Progenitor cell of endocrine pancreas (in vitro differentiated cells): ENCODE measurements at places on chromosomes 3 and 15. TPM values are rescaled to one million over a fixed set of nuclear protein-coding genes. Genes with fewer than 3 reads are reported as not detected.

FGF12 gene
- total RNA-seq, result 5.0 and 6.1 TPM in 2 replicates

ONECUT1 gene
- total RNA-seq, result 304 and 341 TPM in 2 replicates

LTK gene
- total RNA-seq, result 0.55 and 1.2 TPM in 2 replicates

GOLGA8T gene
- not detected in 2 replicates for total RNA-seq

NR2E3 gene
- total RNA-seq, result 0.47 TPM in 1 of 2 replicates, not detected in the other

DAZL gene
- total RNA-seq, result not detected in 2 replicates

IL17RB gene
- total RNA-seq, result 10.9 and 11.1 TPM in 2 replicates

NMNAT3 gene
- 3.5 and 4.5 TPM in 2 replicates for total RNA-seq

CHRFAM7A gene
- 0.96 and 1.1 TPM in 2 replicates for total RNA-seq

KBTBD8 gene
- total RNA-seq, result 5.8 and 6.1 TPM in 2 replicates

TBC1D5 gene
- total RNA-seq, result 51.8 and 55.6 TPM in 2 replicates

NPAP1 gene
- 0.65 and 0.67 TPM in 2 replicates for total RNA-seq

RAMAC gene
- 32.8 and 33.3 TPM in 2 replicates for total RNA-seq

ZNF385D gene
- 0.10 and 0.47 TPM in 2 replicates for total RNA-seq

PCCB gene
- total RNA-seq, result 37.4 and 44.2 TPM in 2 replicates

GOLGA6D gene
- total RNA-seq, result 0.13 TPM in 1 of 2 replicates, not detected in the other

ERC2 gene
- 32.5 and 34.8 TPM in 2 replicates for total RNA-seq

KLHL6 gene
- total RNA-seq, result 0.12 TPM in 1 of 2 replicates, not detected in the other

DCBLD2 gene
- 85.5 and 86.8 TPM in 2 replicates for total RNA-seq

GOLGA8O gene
- 0.31 TPM in 1 of 2 replicates, not detected in the other for total RNA-seq

SHISA5 gene
- 157 and 162 TPM in 2 replicates for total RNA-seq

ACOX2 gene
- total RNA-seq, result 11.7 and 12.8 TPM in 2 replicates

CADPS gene
- 145 and 149 TPM in 2 replicates for total RNA-seq

NR1I2 gene
- 0.62 and 1.0 TPM in 2 replicates for total RNA-seq

DUOXA2 gene
- total RNA-seq, result not detected in 2 replicates

KNG1 gene
- total RNA-seq, result not detected in 2 replicates

RPN1 gene
- 166 and 170 TPM in 2 replicates for total RNA-seq

TUSC7 gene
- total RNA-seq, result not detected in 2 replicates

SYNM gene
- total RNA-seq, result 1.1 TPM in 2 replicates
